Stimulated activated naive CD8-positive, alpha-beta T cell treated with anti-CD3 and anti-CD28 coated beads, Interleukin-15, Interleukin-2, amounts not matched to agents 100 U/mL and 50 U/mL, for 24 hours (primary cell): ENCODE measurements at places on chromosomes 2 and 18.

GRCh38 chr2:232903989-232904388 lies 33.9 kb downstream of the SNORC start:
- DNase-seq: no peak

DNA sequence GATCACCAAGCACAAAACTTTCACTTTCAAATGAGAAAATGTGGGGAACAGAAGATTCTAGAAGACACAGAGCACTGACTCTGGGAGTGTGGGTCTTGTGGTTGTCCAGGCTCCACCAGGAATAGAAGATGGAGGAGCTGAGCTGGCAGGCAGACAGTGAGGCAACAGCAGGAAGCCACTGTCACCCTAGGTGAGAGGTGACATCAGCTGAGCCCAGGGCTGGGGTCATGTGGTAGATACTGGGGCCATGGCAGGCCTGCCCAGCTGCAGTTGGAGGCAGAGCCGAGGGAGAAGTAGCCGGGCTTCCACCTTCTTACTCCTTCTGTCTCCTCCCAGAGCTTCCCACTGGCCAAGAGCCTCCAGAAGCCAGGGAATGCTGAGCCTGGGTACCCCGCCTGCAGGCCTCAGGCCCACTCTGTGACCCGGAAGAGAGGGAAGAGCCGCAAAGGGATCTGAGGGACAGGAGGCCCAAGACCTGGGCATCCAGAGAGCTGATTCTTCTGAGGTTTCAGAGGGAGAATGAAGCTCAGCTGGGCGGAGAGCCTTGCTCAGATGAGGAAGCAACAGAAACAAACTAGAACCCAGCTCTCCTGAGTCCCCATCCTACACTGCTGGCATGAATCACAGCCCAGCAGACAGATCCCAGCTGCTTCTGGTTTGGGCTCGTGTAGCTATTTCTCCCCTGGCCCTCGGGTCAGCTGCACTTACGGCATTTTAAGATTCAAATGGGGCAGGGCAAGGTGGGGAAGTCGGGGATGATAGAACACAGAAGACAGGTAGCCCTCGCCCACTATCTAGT lies 39.8 kb upstream of the ASAP2 start:
- no peak for DNase-seq

- no peak for DNase-seq
These were observed 571 bp downstream of the EEF1B2 start for GRCh38 chr2:206160125-206160806.

DNA sequence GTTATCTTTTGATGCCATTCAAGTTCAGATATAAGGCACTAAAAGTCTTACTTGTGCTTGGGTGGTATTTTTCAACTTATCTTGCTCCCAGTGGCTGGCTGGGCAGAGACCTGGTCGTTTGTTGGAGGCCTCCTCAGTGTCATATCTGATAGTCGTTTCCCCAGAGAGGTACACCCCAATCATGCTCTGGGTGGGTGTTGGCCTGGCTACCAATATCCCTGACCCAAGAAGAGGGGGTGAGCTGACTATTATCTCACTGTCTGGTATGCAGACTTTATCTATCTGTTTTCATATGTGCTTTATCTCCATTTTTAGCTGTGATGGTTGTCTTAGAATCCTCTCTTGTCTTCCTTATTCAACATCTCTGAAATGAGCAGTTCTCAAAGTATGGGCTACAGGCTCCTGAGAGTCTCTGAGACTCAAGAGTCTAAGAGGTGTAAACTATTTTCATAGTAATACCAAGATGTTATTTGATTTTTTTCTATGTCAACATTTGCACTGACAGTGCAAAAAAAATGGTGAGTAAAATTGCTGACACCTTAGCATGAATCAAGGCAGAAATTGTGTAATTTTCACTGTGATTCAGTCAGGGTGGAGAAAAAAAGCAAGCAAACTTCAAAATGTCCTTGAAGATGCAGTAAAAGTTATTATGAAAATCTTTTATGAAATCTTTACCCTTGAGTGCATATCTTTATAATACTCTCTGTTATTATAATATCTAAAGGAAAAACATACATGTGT lies 12.3 kb upstream of the PLEK start:
- DNase-seq: no peak

- no peak for DNase-seq
These were observed 6.4 kb upstream of the RBM44 start for GRCh38 chr2:237791977-237792727.

DNA sequence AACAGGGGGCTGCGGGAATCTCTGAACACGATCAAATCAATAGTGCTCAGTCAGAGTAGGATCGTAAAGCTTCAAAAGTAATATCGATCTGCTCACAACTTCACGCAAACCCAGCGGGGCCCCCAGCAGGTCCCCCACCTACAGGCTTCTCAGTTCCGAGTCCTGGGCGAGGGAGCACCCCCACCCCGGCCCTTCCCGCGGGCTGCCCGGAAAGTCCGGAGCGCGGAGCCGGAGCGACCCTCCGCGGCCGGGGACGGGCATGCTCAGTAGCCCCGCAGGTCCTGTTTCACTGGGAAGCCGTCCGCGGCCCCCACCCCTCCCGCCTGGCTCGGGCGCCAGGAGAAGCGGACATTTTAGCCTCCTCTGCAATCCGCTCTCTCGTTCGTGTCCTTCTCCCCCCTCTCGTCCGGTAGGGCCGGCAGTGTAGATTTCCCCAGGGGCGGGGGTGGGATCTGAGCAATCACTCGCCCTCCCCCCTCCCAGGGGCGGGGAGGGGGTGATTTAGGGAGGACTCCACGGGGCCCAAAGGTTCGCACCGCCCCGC lies 3.3 kb upstream of the SPRED2 start:
- DNase-seq: peak; percentile 68

DNA sequence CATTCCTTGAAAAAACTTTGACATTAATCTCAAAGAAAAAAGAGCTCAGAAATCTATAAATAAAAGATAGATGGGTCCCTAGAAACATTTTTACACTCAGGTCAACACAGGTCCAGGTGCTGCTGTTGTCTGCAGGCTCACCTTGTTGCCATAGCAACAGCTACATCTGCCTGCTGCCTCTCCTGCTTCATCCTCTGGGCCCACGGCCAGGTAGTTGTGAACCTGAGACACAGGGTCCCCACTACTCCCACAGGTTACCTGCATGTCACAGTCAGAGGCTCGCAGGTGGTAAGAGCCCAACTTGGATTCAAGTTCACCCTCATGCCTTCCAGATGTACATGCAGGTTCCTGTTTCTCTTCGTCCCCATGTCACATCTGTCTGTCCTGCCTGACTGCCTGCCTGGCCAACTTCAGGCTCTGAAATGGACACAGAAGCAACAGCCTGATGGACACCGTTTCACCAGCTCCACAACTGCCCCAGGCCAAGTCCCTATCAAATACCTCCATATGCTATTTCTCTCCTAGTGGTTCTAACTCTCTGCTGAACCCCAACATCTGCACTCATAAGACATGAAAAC lies 88.3 kb upstream of the SALL3 start:
- no peak for DNase-seq

GRCh38 chr2:86298411-86299390 lies 38.7 kb downstream of the REEP1 start:
- DNase-seq: no peak

GRCh38 chr18:38305961-38306360 lies 740.4 kb upstream of the CELF4 start:
- no peak for DNase-seq

DNA sequence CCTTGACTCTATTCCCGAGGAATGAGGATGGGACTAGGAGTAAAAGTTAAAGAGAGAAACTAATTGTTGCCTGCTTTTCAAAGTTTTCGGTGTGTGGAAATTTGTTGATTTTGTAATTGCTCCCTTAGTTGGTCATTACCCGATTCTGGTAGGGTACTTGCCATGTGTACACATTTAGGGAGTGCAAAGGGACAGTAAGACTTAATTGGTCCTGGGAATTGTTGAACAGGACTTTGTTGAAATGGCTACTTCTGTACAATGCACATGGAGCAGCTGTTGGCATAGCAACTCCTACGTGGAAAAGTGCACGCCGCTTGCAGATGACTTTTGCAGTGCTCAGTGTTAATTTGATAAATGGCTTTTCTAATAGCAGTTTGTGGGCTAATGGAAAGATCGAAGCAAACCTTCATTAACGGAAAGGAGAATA lies 22.9 kb downstream of the EPAS1 start:
- DNase-seq: no peak

DNA sequence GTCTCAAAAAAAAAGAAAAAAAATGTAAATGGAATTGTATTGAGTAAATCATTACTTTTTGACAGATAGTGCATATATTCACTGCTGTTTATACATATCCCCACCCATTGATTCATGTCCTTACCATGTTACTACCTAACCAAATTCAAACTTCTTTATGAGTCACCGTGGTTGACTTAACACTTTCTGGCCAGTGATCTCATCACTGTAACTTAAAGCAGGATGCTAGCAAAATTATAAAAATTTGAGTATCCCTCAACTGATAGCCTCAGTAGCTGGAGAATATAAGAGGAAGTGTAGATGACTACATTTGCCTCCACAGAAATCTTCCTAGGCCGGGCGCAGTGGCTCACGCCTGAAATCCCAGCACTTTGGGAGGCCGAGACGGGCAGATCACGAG lies 13.4 kb downstream of the CNOT9 start:
- no peak for DNase-seq

GRCh38 chr18:6537475-6537874 lies 122.8 kb upstream of the L3MBTL4 start:
- DNase-seq: no peak

DNA sequence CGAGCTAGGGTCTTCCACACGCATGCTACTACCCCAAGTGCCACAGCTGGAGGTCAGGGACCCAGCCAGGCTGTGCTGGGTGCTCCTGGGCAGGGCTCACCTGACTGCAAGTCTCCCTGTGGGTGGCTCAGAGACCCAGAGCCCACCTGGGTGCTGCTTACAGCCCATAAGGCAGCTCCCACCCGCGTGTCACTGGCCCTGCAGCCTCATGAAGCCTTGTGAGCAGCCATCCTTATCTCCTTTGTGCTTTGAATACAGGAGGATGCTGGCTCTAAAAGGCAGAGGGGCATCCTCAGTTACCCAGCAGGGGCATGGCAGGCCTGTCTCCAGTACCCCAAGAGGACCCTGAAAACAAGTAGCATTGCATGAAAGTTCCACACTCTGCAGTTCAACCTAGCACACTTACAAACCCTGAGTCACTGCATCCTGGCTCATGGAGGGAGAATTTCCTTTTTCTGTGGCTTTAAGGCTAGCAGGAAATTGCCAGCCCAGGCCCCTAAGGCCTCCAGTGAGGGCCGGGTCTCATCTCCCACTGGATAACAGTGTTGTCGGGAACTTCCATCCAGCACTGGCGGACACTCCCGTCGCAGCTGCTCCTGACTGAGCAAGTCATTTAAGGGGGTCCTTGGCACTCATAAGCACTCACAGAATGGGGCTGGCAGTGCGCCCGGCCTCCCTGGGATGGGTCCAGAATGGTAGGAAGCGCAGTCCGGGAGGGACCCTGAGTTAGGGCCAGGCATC lies 137.1 kb downstream of the RPIA start:
- DNase-seq: no peak

DNA sequence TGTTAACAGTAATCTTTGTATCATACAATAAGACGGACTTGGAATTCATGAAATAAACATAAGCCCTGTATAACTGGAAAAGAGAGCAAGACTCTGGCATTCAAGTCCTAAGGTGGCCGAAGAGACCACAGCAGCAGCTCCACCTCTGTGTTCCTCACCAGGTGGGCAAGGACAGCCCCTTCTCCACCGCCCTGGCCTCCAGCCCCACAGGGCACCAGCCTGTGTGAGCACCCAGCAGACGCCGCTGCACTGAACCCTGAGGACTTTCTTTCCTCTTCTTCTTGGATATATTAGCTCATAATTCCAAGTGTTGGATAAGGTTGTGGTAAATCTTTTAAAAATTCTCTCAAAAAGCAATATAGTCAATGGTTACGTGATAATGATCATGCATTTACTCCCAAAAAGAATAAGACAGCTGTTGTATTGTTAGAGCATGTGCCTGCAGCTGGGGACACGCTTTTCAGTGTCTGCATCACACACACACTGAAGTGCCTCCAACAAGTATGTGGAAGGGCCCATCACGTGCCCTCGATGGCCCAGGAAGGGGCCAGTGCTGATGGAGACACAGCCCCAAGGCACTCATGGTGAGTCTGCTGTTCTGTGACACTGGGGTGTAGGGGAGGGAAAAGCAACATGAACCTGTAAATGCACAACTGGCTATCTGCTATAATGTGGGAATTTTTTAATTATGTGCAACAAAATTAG lies 26.8 kb downstream of the FAM178B start:
- DNase-seq: no peak

GRCh38 chr18:70059684-70060083 lies 112.0 kb upstream of the CD226 start:
- no peak for DNase-seq

GRCh38 chr2:140117386-140117785 lies 1337.2 kb upstream of the NXPH2 start:
- no peak for DNase-seq

GRCh38 chr2:60849187-60849586 lies 32.2 kb upstream of the REL start:
- DNase-seq: no peak

DNA sequence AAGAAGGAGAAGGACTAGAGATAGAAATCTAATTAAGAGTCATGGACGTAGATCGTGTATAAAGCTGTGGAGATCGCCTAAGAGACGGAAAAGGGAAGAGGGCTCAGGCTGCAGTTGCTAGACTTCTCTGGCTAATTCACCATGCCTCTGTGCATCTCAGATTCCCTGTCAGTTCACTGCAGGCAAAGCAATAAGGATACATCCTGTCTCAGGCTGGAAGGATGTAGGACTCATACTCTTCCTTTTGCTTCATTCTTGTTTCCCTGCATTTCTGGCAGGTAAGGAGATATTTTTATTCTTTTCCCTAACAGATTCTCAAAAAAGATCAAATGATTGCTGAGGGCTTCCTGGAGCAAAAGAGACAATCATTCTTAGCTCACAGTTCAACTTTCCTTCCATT lies 112.5 kb downstream of the AP1S3 start:
- DNase-seq: no peak

- DNase-seq: no peak
These were observed 16.9 kb downstream of the CXCR4 start for GRCh38 chr2:136101042-136101441.

DNA sequence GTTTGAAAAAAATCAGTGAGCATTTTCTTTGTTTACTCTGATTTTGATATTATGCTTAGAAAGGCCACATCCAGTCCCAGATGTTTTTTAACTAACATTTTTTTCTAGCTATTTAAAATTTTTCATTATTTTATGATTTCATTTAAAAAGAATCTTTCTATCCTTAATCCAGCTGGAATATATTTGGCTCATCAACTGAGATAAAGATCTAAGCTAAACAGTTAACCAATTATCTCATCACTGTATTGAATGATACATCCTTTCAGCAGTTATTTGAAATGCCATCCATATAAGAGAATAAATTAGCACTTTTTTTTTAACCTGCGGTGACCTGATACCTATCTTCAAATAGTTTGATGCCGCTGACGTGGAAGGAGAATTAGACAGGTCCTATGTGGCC lies 245.5 kb upstream of the COPS8 start:
- DNase-seq: no peak

GRCh38 chr2:170005702-170006101 lies 172.2 kb upstream of the MYO3B start:
- no peak for DNase-seq

GRCh38 chr2:13522096-13522495 lies 805.4 kb downstream of the TRIB2 start:
- DNase-seq: no peak
